ENCODE measurements at places on chromosomes 12 and 14.
A peak's percentile ranks its signal among the peaks of the same experiment; 100 is the strongest.

DNA sequence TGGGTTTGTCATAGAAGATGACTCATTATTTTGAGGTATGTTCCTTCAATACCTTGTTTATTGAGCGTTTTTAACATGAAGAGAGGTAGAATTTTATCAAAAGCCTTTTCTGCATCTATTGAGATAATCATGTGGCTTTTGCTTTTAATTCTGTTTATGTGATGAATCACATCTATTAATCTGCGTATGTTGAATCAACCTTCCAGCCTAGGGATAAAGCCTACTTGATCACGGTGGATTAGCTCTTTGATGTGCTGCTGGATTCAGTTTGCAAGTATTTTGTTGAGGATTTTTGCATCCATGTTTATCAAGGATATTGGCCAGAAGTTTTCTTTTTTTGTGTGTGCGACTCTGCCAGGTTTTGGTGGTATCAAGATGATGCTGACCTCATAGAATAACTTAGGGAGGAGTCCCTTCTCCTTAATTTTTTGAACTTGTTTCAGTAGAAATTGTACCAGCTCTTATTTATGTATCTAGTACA lies 602.6 kb downstream of the SNAPC1 start:
- DNase-seq = peak; percentile 47

- DNase-seq = peak; percentile 84
Measured at GRCh38 chr12:95118138-95118787, 44.8 kb upstream of the NR2C1 start.

GRCh38 chr12:94803939-94804338 lies 153.6 kb upstream of the TMCC3 start:
- no peak for DNase-seq

DNA sequence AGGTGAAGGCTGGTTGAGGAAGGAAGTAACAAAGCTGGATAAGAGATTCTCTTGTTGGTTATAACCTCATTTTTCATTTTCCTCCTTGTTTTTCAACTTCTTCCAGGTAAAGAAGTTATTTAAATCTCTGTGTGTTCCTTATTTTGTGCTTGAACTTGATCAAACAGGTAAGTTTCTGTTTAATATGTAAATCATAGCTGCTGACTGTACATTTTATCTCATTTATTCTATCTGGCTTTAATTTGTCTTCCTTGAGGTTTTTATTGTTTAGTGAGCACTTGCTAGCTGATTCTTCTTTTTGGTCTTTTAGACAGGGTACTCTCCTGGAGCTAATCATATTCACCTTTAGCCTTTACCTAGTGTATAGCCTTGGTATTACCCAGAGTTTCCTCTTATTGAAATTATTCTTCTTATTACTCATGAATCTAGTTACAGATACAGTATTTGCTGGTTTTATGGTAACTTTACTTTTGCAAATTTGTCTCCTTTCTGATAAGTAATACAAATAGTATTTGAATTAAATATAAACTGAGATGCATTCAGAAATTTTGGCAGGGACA lies 42.4 kb downstream of the TXNRD1 start:
- DNase-seq = no peak

Data from astrocyte of the hippocampus (primary cell).